Spinal cord (tissue), 10 donors: ENCODE measurements at places on chromosomes 4 and X.
A peak's percentile ranks its signal among the peaks of the same experiment; 100 is the strongest.

DNA sequence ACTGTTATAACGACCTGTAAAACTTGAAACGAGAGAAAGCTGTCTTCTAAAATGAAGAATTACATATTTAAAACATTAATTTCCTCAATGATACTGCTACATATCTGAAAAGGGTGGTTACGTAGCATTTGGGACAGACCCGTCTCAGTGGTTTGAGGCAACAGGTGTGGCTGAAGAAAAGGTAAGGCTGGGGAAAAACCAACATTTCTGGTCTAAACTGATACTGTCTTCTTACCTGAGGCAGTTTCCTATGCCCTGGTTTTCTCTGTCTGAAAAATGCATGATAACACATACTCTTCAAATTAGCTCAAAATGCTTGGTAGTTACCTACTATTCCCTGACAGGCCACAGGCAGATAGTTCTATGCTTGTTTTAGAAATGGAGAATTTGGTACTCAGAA lies 30.4 kb downstream of the PLS3 start:
- no peak for DNase-seq

DNA sequence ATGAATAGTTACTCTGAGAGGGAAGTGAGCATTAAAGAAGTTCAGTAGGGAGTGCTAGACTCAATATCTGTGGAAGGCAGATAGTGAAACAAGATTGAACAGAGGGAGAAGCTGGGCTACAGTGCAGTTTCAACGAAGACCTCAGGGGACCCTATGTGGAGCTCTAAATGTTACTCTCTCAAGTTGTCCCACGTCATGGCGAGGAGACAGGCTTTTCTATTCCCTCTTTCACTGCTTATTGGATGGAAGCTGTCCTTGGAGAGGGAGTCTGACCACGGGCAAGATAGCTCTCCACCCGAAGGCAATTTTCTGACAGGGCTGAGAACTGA lies 42.3 kb upstream of the CCSER1 start:
- no peak for DNase-seq

- no peak for DNase-seq
Observed at GRCh38 chrX:1029494-1029893, 183.0 kb downstream of the CRLF2 start.

GRCh38 chr4:52051213-52051614 lies at the start of gene SPATA18:
Gene SPATA18 (plus strand): TSS chr4:52051304. CDS start chr4:52051705, 401 bp downstream.
- no peak for DNase-seq

DNA sequence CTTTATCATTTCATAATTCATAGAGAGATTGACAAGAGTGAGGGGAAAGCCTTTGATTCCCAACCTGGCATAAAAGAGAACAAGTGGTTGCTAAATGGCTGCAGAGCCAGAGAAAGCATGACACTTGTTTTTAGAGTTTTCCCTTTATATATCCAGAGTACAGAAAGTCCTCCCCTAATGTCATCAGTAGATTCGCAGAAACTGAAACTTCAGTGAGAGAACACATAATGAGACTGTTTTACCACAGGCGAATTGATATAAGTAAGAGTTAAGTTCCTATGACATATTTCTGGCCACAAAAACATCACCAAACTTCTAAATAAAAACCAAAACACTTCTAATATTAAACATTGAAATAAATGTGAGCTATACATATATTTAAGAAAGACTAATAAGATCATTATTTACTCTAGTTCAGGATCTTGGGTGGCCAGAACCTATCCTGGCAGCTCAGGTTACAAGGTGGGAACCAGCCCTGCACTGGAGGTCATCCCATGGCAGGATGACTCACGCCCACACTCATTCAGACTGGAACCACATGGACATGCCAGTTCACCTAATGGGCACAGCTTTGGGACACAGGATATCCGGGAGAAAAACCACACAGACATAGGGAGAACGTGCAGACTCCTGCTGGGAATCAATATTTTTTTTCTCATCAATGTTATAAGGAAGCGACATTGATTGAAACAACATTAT lies 35.5 kb downstream of the NWD2 start:
- DNase-seq = no peak

GRCh38 chrX:98379134-98379533 lies 1495.4 kb downstream of the RPA4 start:
- no peak for DNase-seq

- no peak for DNase-seq
Observed at GRCh38 chr4:102535398-102536082, 34.4 kb downstream of the NFKB1 start.

- peak; percentile 9 for DNase-seq
Observed at GRCh38 chr4:96149894-96150293, 310.0 kb downstream of the PDHA2 start.

- DNase-seq = no peak
Observed at GRCh38 chr4:86549163-86549788, 44.8 kb upstream of the PTPN13 start.
